Activated CD4-positive, alpha-beta T cell treated with anti-CD3 and anti-CD28 coated beads for 48 hours (primary cell): ENCODE measurements at places on chromosomes 3 and 15.

GRCh38 chr15:101558221-101558941 is 68.9 kb upstream of the PCSK6 start:
- no peak for DNase-seq

DNA sequence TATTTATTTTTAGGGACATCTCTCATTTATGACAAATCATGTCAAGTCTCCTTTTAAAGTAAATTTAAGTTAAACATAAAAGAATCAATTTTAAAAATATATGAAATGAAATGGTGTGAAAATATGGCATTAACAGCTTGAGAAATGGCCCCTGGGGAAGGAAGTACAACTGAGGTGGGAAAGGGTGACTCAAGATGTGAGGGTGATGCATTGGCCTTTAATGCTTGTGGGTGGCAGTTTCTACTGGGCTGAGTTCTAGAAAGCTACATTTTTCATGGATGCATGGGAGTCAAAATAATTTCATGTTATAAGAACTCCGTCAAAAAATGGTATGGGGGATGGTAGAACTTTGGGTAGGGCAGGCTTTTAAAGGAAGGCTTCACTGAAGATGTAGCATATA is 708.8 kb upstream of the CFAP20DC start:
- DNase-seq, result no peak

DNA sequence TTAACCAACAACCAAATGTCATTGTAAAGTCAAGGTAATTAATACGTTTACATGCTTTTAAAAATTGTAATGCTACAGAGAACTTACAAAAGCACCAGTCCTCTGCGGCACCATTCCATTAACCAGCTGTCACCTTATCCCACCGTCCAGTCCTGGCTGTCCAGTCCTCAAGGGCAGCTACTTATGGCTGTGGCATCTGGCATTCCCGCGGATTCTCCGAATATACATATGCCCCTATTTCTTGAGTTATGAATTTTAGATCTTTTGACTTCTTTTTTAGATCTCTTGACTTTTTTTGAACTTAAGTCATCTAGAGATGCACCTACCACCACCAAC is 382 bp upstream of the POMGNT2 start:
- no peak for DNase-seq

DNA sequence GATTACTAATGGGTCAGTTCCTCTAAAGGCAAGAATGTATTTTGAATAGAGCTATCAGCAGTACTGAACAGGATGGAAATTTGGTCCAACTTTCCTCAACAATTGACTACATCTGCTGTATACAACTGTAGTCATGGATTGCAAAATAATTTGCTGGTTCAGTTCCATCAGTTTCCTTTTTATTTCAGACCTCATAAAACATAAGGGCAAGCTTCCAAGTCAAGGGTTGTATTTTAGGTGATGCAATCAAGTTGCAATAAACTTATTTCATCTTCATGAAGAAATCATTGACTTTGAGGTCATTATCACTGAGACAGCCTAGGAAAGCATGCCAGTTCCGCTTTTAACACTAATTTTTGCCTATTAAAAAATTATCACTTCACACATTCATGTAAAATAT is 90.4 kb upstream of the TSEN2 start:
- DNase-seq, result no peak

- DNase-seq, result peak; percentile 49
These were observed 22.4 kb upstream of the CELF6 start for GRCh38 chr15:72342385-72342784.

DNA sequence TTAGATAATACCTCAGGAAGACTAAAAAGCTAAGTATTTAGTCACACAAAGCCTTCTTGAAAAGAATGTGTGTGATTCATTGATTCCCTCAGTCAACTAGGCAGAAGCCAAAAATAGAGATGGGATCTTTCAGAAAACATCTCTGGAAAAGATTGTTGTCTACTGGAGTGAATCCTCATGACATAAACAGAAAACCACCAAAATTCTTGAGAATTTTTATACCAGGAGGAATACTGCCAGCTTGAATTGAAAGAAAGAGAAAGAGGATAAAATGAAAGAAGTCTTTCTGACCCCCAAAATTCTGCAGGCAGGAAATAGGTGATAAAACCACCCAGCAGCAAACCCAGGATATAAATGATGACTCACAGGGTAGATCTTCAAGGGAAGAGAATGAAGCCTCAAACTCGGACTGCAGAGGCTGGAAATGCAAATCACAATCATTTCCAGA is 363.1 kb upstream of the PLSCR5 start:
- no peak for DNase-seq

- DNase-seq, result no peak
These were observed 201.9 kb upstream of the MCTP2 start for GRCh38 chr15:94029495-94029894.

DNA sequence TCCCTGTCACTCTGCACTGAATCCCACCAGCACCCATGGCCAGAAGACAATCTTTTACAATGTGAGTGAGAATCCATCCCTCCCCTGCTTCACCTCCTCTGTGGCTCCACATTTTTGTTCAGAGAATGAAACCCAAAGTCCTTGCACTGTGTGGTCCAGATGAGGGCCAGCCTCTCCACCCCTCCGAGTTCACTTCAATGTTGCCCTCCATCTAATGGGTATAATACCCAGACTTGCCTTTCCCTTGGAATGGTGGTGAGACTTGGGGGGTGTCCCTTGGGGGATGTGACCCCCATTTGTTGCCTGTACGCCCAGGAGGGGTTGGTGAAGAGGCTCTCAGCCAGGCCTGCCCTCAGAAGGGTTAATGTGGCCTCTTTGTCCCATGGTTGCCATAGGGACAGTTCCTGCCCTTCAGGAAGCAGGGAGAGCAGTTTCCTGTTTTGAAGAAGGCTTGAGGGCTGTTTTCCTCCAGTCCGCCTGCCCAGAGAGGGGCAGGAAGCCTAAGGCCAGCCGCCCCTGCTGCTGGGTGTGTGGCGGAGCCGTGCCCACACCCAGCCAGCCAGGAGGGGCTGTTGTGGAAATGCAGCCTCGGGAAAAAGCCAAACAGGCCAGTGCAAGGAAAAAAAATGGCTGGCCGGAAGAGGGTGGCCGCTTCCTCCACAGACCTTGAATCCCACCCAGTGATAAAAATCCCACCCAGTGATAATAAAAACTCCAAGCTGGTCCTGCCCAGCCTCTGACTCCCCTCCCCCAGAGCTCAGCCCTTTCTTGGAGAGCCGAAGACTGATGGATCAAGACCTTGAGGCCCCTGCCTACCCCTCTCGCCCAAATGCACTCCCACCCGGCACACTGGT is 14.6 kb upstream of the FGD5 start:
- no peak for DNase-seq

- no peak for DNase-seq
These were observed 1.4 kb upstream of the ISLR2 start for GRCh38 chr15:74128785-74129585.

GRCh38 chr15:42604894-42605744 is 29.7 kb downstream of the STARD9 start:
- no peak for DNase-seq

DNA sequence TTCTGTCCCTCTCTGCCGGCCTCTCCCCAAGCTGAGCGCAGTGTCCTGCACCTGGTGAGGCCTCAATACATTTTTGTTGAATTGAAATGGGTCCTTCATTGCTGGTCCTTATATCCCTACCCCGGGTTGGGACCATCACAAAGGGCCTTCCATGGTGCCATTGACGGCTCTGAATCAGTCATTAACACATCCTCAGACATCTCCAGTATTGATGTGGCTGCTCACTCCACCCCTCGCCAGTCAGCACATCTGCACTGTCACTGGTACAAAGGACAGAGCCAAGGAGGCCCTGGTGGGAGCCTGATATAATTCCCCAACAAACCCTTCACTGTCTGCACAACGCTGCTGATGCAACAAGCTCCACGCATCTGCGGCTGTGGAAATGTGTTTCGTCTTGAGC is 191.6 kb upstream of the TOPAZ1 start:
- DNase-seq, result no peak

DNA sequence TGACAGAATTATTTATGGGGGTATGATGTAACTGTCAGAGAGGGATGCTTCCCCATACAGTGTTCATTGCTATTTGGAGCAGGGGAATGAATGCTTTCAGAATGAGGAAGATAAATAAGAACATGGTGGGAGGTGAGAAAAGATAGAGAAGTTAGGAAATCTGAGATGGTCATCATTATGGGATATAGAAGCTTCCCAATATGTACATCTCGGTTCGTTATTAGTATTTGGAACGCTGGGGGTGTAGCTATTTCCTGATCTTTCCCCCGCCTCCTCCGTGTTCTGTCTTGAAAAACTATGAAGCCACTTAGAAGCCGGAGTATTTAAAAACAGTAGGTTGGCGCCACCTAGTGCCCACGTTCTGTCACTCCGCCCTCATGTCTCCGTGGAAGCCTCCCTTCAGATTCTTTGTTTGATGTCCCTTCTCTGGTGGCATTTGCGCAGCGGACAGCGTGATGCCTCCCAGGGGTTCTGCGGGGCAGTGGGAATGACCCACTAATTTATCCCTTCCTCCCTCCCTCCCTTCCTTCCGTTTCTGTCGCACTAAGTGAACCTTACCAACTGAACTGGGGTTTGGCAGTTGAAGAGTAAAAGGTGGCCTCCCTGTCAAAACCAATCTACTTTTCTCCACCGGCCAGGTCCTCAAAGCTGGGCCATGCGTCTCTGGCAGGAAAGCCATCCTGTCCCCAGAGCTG is 184.5 kb downstream of the FEZF2 start:
- DNase-seq, result peak; percentile 77

- no peak for DNase-seq
These were observed 16.7 kb upstream of the MYH15 start for GRCh38 chr3:108527109-108527508.

GRCh38 chr3:121735047-121735696 is 14.4 kb downstream of the GOLGB1 start:
- DNase-seq, result no peak

- no peak for DNase-seq
These were observed 134.3 kb downstream of the TIGIT start for GRCh38 chr3:114428044-114428595.

- DNase-seq, result no peak
These were observed 41.8 kb downstream of the FILIP1L start for GRCh38 chr3:100072326-100073048.

DNA sequence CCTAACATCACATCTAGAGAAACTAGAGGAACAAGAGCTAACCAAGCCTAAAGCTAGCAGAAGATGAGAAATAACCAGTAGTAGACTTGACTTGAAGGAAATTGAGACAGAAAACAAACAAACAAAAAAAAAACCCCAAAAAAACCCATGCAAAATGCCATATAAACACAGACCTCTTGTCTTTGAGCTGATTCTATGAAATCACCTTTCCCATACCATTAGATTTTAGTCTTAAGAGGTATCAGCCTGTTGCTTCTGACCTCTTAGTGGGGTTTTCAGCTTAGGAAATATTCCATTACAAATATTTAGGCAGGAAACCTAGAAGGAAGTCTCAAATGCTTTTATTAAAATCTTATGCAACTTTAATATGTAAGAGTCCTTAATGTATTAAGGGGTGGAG is 23.9 kb upstream of the ST3GAL6 start:
- DNase-seq, result no peak

DNA sequence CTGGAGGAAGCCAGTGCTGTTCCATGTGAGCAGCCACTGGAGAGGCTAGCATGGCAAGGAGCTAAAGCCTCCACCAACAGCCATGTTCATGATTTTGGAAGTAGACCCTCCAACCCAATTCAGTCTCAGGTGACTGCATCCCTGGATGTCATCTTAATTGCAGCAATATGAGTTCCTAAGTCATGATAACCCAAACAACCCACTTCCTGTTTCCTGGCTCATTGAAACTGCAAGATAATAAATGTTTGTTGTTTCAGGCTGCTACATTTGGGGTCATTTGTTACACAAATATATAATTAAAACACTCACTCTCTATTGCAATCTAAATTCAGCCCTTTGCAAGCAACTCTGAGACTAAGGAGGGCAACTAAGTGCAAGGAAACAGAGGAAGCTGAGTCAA is 62.4 kb upstream of the SLC24A5 start:
- no peak for DNase-seq
